Activated CD4-positive, alpha-beta T cell treated with anti-CD3 and anti-CD28 coated beads for 48 hours (primary cell): ENCODE measurements at places on chromosomes 6 and 20.

- DNase-seq = no peak
These were observed 724.6 kb downstream of the UTRN start for GRCh38 chr6:145009711-145010110.

DNA sequence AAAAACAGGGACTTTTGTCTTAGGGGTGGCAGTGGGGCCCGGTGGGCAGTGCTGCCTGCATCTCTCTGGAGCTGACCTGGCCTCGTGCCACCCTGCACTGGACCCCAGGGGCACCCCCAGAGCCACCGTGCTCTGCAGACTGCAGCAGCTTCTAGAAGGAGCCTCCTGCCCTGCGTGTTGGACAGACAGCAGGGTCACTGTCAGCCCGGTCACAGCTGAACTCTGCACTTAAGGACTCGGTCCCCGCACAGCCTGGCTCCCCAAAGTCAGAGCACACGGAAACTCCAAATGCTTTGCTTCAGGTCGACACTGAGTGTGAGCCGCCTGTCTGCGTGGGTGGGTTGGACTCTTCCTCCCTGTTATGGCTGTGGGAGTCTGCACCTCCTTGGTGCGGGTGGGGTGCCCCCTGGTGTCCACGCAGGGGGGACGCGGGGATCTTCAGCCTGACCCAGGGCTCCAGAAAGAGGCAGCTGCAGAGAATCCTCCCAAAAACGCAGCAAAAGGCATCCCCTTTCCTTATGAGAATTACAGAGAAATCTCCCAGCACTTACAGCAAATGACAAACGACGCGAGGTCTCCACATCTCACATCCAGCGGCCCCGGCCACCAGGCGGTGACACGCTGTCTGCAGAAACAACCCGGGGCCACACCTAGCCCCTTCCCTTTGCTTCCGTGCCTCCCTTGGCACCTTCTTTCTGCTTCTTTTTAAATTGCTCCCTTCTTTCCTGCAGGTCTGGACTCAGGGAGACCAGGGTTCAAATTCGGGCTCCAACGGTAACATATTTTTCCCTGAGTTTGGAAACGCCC lies 36.3 kb upstream of the DACT2 start:
- peak; percentile 51 for DNase-seq

GRCh38 chr6:138035070-138035469 lies 72.1 kb downstream of the PERP start:
- no peak for DNase-seq

GRCh38 chr6:140844167-140844566 lies 1288.6 kb upstream of the GJE1 start:
- no peak for DNase-seq

GRCh38 chr6:118940770-118941169 lies 5.8 kb upstream of the MCM9 start:
- DNase-seq = no peak

GRCh38 chr6:46748940-46749503 lies 2.3 kb downstream of the ANKRD66 start:
- DNase-seq = no peak

DNA sequence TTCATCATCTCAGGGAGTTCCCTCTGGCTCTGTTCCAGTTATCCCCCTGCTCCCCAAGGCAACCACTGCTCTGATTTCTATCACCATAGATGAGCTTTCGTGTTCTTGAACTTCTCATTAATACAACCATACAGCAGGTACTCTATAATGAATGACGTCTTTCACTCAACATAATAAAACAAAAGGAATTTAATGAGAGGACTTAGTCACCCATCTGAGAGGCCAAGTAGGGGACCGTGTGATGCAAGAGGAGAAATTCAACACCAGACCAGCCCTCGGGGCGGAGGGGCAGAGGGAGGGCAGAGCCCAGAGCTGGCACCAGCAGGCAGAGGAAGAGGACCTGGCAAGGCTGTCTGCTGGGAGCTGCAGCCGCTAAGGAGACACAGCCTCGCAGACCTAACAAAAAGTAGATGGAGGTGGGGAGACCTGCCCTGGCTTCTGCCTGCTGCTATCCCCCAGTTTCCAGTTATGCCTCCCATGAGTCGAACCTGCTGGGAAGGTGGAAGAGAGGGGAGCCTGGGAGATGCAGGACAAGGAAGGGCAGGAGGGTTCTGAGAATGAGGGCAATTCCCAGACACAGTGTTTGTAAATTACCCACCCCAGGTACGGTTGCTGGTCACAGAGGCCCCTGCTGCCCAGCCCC lies 13.8 kb downstream of the CCN5 start:
- no peak for DNase-seq

- DNase-seq = no peak
These were observed 757 bp downstream of the RAET1E start for GRCh38 chr6:149897015-149897697.

DNA sequence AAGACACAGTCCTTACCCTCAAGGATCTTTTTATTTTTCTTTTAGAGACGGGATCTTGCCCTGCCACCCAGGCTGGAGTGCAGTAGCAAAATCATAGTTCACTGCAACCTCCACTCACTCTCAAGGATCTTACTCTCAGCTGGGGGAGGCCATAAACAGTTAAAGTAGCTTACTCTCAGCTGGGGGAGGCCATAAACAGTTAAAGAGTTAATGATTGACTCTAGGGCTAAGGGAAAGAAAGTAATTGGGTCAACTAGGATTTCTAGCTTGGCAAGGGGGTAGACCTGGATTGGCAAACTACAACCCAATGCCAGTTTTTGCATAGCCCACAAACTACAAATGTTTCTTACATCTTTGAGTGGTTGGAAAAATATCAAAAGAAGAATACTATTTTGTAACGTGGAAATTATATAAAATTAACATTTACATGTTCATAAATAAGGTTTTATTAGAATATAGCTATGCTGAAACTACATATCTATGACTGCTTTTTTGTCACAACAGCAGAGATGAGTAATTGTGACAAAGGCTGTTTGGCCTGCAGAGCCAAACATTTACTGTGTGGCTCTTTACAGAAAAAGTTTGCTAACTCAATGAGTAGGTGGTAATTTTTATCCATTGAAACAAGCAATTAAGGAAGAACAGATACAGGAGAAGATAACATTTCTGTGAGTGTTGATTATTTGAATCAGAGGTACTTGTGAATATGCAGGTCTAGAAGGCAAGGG lies 46.4 kb downstream of the PTPRA start:
- no peak for DNase-seq

- DNase-seq = peak; percentile 74
These were observed 25.4 kb upstream of the HLA-E start for GRCh38 chr6:30463651-30464618.

DNA sequence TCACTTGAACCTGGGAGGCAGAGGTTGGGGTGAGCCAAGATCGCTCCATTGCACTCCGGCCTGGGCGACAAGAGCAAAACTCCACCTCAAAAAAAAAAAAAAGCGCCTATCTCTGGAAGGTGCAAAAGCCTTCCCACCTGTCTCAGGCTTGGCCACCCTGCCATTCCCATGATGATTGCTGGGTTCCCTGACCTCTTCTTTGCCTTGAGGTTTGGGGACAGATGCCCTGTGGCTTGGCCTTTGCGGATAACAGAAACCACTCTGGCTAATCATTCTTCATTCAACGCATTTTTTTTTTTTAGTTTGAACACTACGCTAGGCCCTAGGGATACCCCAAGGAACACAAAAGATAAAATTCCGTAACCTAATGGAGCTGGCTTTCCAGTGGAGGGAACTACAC lies 6.8 kb upstream of the HMGA1 start:
- no peak for DNase-seq
